Activated CD4-positive, alpha-beta T cell treated with anti-CD3 and anti-CD28 coated beads, Interleukin-2, amount 10 ng/mL, durations not matched to agents 24 days and 14 days (primary cell): ENCODE measurements at places on chromosomes 3 and 15. TPM values are rescaled to one million over a fixed set of nuclear protein-coding genes. Genes with fewer than 3 reads are reported as not detected.
A peak's percentile ranks its signal among the peaks of the same experiment; 100 is the strongest.

The ANXA2 gene
- 214 and 225 TPM in 2 replicates for total RNA-seq

The C3orf70 gene
- total RNA-seq: 0.02 and 0.05 TPM in 2 replicates

The PAQR5 gene
- not detected in 2 replicates for total RNA-seq

The TNFSF10 gene
- 71.5 and 77.5 TPM in 2 replicates for total RNA-seq

DNA sequence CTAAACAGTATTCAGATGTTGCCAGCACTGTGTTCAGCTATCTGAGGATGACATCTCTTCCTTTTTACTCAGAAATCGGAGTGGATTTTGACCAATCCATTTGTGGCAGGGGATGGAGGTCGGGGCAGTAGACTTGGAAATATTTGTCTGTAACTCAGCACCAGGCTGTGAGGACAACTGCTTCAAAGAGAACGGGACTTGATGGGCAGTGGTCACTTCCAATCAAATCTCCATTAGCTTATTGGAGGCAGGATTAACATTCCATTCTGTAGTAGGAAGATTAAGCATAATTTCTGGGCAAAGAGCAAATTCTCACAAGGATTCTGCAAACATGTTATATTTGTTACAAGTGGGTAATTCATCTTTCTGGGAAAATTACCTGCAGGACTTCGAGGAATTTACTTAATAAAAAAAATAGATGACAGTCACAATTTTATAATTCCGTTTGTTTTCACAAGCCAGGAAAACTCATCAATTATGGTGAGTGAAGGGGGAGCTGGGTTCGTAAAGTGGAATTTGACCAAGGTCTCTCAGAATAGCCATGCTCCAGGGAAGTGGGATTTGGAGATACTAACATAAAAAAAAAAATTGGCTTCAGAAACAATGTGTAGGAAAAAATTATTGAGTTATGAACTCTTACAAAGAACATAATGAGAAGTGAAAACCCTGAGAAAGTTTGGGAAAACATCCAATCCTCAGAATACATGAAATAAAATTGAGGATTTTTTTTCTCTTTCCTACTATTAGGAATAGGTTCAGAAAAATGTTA is 18.1 kb downstream of the CRABP1 start:
- DNase-seq: no peak

GRCh38 chr15:50248994-50249582 is 16.4 kb downstream of the HDC start:
- DNase-seq: no peak

DNA sequence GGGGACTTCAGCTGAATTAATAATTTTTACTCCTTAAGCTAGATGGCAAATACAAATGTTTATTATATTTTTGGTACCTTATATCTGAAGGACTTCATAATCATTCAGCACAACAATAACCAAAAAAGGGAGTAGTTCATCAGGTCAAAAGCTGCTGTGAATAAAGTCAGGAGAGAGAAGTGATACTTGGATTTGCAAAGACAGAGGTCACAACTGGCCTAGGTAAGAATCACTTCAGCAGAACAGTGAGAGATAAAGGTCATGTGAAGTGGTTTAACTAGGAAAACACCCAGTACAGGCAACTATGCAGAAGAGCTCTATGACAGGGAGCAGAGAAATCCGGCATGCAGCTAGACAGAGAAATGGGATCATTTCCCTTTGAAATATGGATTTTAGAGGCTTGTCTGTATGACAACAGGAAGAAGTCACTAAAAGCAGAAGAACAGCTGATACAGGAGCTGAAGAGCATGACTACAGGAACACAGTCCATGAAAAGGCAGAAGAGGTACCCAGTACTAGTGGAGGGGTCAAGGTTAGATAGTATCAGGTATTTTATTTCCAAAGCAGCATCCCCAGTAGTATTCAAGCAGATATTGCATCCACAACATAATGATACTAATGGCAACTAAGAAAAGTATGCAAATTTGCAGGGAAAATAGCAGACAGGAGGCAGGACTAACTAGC is 25.7 kb downstream of the ZMAT3 start:
- DNase-seq: no peak

- DNase-seq: no peak
These were observed 762.2 kb upstream of the ALCAM start for GRCh38 chr3:104604326-104605010.

GRCh38 chr15:42072141-42072685 is 22.1 kb downstream of the PLA2G4D start:
- DNase-seq: no peak

- no peak for DNase-seq
These were observed 390.6 kb upstream of the CFAP20DC start for GRCh38 chr3:59440285-59441028.

DNA sequence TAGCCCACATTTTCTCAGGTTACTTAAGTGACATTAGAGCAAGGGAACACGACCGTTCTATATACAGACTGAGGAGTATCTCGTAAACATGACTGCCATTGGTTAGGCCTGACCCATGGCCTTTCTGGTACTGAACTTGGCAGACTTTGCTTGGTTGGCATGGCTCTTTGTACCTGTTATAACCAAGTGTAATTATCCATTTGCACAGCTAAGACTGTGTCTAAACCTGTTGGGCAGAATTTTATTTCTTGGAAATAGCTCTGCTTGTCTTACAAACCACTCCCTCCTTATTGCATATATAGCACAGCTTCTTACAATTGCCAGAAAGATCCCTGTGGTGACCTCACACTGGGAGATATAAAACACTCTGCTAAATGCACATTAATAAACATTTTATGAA is 106.9 kb downstream of the P2RY1 start:
- no peak for DNase-seq

DNA sequence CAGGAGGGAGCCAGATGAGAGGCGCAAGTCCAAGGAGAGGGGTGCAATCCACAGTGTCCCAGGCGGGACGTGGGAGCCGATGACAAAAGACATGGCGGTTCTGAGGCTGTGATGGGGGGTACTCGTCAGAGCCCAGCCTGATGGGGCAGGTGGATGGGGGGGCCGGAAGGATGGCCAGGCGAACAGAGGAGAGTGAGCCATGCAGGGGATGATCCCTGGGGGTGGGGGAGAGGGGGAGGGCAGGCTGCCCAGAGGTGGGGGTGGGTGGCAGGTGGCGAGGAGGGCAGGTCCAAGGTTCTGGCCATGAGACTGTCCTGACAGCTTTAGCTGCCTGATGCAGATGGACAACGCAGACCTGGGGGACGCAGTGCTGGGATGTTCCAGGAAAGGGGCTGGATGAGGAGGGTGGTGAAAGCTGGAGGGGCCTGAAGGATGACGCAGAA is 8.9 kb upstream of the CSPG4 start:
- no peak for DNase-seq

DNA sequence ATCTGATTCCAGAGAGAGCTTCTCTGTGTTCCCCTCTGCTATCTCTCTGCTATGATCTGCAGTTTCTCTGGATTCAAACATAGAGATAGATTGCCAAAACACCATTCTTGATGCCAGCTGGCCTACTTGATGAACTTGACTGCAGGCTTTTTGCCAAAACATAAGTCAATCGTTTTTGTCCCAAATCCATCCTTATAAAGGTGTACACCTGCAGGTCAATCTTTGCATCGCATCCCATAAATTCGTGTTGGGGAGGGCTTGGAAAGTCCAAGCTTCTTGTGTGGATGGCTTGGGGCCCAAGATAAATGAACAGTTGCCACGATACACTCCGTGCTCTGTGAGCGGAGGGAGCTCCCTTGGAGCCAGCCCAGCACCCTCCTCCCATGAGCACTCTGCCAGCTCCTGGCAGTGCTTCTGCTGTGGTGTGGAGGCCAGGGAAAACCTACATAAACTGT is 2.7 kb downstream of the CERS3 start:
- DNase-seq: no peak

GRCh38 chr3:30577788-30578187 is 28.6 kb upstream of the TGFBR2 start:
- DNase-seq: no peak

GRCh38 chr3:32575451-32576113 is 4.9 kb upstream of the DYNC1LI1 start:
- DNase-seq: no peak

DNA sequence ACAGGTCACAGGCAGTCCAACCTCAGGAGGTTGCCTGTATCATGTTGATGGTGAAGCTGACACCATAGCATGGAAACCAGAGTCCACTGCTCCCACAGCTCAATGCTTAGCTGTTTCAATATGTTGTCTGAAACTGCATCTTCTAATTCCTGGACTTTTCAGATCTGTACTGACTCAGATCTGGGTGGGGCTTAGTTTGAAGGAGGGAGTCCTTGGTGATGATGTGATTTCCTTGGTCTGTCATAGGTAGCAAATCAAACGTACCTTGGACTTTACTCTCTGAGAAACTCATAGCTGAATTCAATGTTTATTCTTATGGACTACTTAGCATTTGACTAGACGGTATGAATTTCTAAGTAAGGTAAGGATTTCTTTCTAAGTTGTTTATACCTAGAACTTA is at the start of gene HHLA2:
Gene HHLA2, plus strand, starts transcription at position 310 of the 400 bp plus-strand sequence. CDS start 55,266 bp downstream, outside the sequence.
- peak; percentile 71 for DNase-seq

- no peak for DNase-seq
These were observed 80.1 kb upstream of the ARHGEF3 start for GRCh38 chr3:56881841-56882240.

DNA sequence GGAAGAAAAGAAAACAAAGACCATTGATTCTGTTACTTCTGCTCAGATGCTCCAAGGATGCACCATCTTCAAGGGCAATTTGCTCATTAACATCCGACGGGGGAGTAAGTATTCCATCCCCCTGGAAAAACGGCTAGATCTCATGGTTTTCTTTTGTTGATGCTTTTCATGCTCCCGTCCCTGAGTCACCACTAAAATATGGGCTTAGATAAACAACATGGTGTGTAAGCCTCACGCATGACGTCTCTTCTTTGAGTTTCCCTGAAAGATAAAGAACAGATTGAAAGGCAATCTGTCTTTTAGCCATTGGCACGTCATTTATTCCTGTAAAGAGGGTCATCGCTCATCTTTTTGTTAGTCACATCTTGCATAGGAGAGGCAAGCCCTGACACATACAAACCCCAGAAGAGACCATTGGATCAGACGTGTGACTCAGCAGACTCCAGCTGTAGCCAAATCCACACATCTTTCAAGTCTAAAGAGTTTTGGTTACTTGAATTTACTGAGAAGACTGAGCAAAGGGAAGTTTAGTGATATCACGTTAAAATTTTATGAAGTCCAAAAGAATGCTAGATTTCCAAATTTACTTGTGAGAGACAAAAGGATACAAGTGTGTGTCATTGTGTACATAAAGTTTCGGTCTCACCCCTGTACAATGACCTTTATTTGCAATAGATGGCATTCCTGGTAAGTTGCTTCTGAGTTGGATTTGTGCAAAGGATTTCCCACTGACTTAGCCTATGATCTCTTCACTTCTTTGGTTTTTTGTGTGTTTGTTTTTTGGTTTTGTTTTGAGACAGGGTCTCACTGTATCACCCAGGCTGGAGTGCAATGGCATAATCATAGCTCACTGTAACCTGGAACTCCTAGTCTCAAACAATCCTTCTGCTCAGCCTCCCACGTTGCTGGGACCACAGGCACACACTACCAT is 110.5 kb downstream of the PGPEP1L start:
- DNase-seq: no peak

DNA sequence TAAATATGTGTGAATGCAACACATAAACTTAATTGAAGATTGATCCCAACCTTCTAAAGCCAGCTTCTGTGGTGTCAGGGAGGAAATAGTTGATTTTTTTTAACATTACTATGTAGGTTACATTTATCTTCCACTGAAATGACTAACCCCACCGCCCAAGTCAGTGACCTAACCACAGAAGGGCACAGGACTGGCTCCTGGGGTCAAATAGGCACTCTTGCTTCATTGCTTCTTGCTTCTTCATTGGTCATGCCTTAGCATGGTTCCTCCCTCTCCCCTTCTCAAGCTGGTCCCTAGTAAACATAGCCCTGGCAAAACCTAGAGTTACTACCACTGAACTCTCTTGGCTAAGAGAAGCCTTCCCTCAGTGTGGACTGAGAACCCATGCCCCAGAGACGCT is 12.3 kb downstream of the EIF1B start:
- DNase-seq: no peak
